A549 treated with Mapracorat at 1 μM for 4 hours (cell line): ENCODE measurements at places on chromosomes 1 and 21. TPM values are rescaled to one million over a fixed set of nuclear protein-coding genes. Genes with fewer than 3 reads are reported as not detected.

The RIMKLA gene
- total RNA-seq: 0.39 to 1.3 TPM (median 1.1 TPM) in 5 replicates

The TAS1R3 gene
- total RNA-seq: 0.14 to 0.30 TPM (median 0.16 TPM) in 5 replicates

The SPRR1B gene
- total RNA-seq: not detected in 5 replicates

The GPA33 gene
- total RNA-seq: not detected in 5 replicates

The MAN1C1 gene
- 0.28 to 0.50 TPM (median 0.30 TPM) in 5 replicates for total RNA-seq

The C8B gene
- not detected in 5 replicates for total RNA-seq

The S100A9 gene
- 0.77 to 1.2 TPM (median 1.1 TPM) in 4 of 5 replicates, not detected in the other for total RNA-seq

The PPFIA4 gene
- total RNA-seq: 0.29 to 0.89 TPM (median 0.45 TPM) in 5 replicates

The OR2T33 gene
- total RNA-seq: not detected in 5 replicates

The RSPH1 gene
- total RNA-seq: 0.59 to 0.92 TPM (median 0.74 TPM) in 5 replicates
